ENCODE measurements at places on chromosomes 6 and 20. TPM values are rescaled to one million over a fixed set of nuclear protein-coding genes. Genes with fewer than 3 reads are reported as not detected.

Gene BRD2
- 29.8 TPM for polyA plus RNA-seq

- no peaks in the 10 kb centered on the region for H3K4me1 ChIP-seq
- no peak overlapping the region for H3K4me3 ChIP-seq
- H3K27me3 ChIP-seq, result no peaks in the 10 kb centered on the region
- H3K27ac ChIP-seq, result no peak overlapping the region
- no peak for DNase-seq
These were observed 168.5 kb downstream of the CDC5L start for GRCh38 chr6:44556046-44556445.

DNA sequence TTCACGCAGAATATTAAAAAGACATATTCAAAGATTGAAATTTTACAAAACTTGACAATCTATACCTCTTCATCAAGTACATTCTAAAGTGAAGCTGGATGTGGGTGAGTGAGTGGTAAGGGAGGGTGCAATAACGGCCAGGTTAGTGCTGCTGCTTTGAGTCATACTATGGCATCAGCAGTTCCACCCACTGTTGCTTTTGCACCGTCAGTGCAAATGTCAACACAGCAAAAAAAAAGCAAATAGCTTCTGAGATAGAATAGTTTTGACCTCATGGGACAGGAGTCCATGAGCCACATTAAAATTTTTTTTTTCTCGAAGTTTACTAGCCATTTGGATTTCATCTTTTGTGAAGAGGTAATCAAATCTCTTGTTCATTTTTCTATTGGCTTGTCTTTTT lies 31.8 kb downstream of the PSMF1 start:
- no peaks in the 10 kb centered on the region for H3K27me3 ChIP-seq
- H3K36me3 ChIP-seq, result peaks cover 25% of the 10 kb centered on the region
- DNase-seq, result no peak
- peaks cover 6% of the 10 kb centered on the region for H3K4me1 ChIP-seq

- DNase-seq, result no peak
- H3K36me3 ChIP-seq, result no peaks in the 10 kb centered on the region
- H3K27ac ChIP-seq, result no peak overlapping the region
- no peaks in the 10 kb centered on the region for H3K4me1 ChIP-seq
These were observed 36.4 kb upstream of the FAM83B start for GRCh38 chr6:54810147-54810546.

GRCh38 chr6:166112580-166112979 lies 55.1 kb downstream of the TBXT start:
- DNase-seq, result no peak
- H3K4me1 ChIP-seq, result no peaks in the 10 kb centered on the region
- H3K27ac ChIP-seq, result no peak overlapping the region
- H3K4me3 ChIP-seq, result no peak overlapping the region
- no peaks in the 10 kb centered on the region for H3K36me3 ChIP-seq
